ENCODE measurements at places on chromosomes 12 and 14. TPM values are rescaled to one million over a fixed set of nuclear protein-coding genes. Genes with fewer than 3 reads are reported as not detected.

DNA sequence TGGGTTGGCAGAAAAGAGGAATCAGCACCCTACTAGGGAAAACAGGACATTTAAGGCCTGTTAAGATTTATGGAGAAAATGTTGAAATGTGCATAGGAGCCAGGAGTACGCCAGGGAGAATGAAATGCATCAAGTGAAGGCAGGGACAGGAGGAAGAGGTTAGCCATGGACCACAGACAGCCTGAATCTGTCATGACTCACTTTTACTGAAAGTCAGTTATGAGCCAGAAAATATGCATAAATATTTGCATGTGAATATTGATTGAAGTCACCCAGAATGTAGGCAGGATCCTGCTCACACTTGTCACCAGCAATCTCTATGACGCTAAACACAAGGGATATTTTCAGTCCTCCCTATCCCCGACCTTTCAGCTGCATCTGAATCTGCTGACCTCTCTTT, 25.1 kb upstream of the CDK17 start:
- peak; percentile 80 for DNase-seq

- no peak for DNase-seq
These were observed 84.0 kb downstream of the RNF34 start for GRCh38 chr12:121483949-121484348.

DNA sequence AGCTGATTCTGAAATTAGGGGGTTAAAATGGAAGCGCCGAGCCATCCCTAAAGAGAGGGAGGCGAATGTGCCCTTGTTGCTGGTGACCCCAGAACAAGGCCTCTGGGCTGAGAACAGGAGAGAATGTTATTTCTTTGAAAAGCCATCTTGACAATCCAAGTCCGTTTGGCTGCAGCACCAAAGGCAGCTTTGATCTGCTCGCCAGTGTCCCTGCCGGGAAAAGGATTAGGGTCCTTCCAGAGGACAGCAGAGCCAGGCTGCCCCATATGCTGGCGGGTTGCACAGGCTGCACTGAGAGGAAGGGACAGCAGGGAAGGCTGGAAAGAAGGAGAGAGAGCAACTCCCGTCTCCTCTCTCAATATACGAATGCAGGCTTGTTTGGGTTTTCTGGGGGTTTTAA, 141.7 kb downstream of the TMEM132C start:
- no peak for DNase-seq

Gene SERPINA10
- not detected for total RNA-seq

Gene KRT4
- total RNA-seq, result not detected
